T-helper 17 cell (primary cell): ENCODE measurements at places on chromosomes 1 and 21. TPM values are rescaled to one million over a fixed set of nuclear protein-coding genes. Genes with fewer than 3 reads are reported as not detected.
A peak's percentile ranks its signal among the peaks of the same experiment; 100 is the strongest.

- DNase-seq: no peak
Observed at GRCh38 chr1:48851638-48852037, 74.9 kb upstream of the BEND5 start.

GRCh38 chr21:15208786-15209185 is 144.0 kb upstream of the NRIP1 start:
- DNase-seq: no peak

Gene SGIP1
- total RNA-seq: not detected

- DNase-seq: peak; percentile 18
Observed at GRCh38 chr1:236064674-236065508, at the start of gene NID1. Gene NID1 (minus strand): TSS chr1:236065090. CDS start chr1:236065079, 11 bp downstream.

Gene SYT11
- total RNA-seq: 30.2 TPM

Gene UCK2
- 5.6 TPM for total RNA-seq

DNA sequence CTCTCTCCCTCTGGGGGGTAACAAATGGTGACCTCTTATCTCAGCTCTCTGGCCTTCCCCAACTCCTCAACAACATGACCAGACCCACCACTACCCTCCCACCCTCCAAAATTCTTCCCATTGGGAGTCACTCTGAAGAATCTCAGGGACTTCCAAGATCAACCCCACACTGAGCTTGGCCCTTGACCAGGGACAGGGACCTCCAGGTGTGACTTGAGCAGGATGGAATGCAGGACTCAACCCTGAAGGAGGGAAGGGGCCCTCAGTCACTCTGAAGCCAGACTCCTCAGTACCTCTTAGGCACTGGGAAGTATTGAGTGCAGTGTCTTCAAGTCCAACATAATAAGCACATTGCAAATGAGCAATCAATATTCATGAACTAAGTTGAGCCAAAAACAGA is 1.9 kb downstream of the CASQ1 start:
- DNase-seq: no peak

Gene LENEP
- not detected for total RNA-seq

Gene HEATR1
- total RNA-seq: 45.6 TPM

- no peak for DNase-seq
Observed at GRCh38 chr1:229869687-229870086, 197.4 kb upstream of the GALNT2 start.

- DNase-seq: no peak
Observed at GRCh38 chr1:227903614-227904501, 43.9 kb downstream of the WNT9A start.

DNA sequence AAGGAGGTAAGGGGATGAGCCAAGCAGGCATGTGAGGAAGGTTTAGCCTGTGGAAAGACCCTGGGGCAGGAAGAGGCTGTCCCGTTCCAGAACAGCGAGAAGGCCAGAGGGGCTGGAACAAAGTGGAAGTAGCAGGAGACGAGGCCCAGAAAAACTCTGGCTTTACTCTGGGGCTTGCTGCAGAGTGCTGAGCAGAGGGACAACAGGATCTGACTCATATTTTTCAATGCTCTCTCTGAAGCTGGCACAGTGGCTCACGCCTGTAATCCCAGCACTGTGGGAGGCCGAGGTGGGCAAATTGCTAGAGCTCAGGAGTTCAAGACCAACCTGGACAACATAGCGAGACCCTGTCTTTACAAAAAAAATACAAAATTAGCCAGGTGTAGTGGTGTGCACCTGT is 52.4 kb upstream of the PAX7 start:
- DNase-seq: no peak

- no peak for DNase-seq
Observed at GRCh38 chr21:25967901-25968438, 202.6 kb downstream of the APP start.
